ENCODE measurements at places on chromosomes 6 and 20. TPM values are rescaled to one million over a fixed set of nuclear protein-coding genes. Genes with fewer than 3 reads are reported as not detected.

BANF2 gene
- total RNA-seq, result not detected

OOEP gene
- total RNA-seq, result not detected

ZNF165 gene
- 0.58 TPM for total RNA-seq

ADNP gene
- 80.0 TPM for total RNA-seq

RIPPLY2 gene
- not detected for total RNA-seq

DEFB132 gene
- not detected for total RNA-seq

TPD52L1 gene
- 31.6 TPM for total RNA-seq

MACROD2 gene
- total RNA-seq, result 25.5 TPM

LPA gene
- 0.80 TPM for total RNA-seq

DNA sequence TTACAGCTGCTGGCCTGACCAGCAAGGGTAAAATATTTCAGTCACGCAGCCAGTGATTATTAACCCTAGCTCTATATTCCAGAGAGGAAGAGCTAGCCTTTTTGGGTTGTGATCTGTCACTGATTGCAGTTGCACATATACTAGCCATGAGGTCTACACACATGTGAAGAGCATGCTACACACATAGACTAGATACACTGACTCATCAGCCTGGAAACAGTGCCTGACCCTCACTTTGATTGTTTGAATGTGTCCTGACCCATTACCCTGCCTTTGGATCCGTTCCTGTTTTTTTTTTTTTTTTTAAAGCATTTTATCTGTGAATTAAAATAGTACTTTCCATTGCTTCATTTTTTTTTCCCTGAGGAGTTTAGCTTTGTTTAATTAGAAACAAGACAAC lies 50.8 kb downstream of the ESR1 start:
- no peak overlapping the region for H3K4me3 ChIP-seq
- no peaks in the 10 kb centered on the region for H3K36me3 ChIP-seq
- H3K27ac ChIP-seq, result no peak overlapping the region
- no peaks in the 10 kb centered on the region for H3K27me3 ChIP-seq
- H3K4me1 ChIP-seq, result peaks cover 2% of the 10 kb centered on the region

- no peak overlapping the region for H3K4me3 ChIP-seq
- no peak for DNase-seq
- no peak overlapping the region for H3K27ac ChIP-seq
- H3K4me1 ChIP-seq, result peaks cover 2% of the 10 kb centered on the region
- no peaks in the 10 kb centered on the region for H3K36me3 ChIP-seq
These were observed 11.7 kb downstream of the FIG4 start for GRCh38 chr6:109702791-109703190.

GRCh38 chr20:16222859-16223411 lies 350.3 kb downstream of the KIF16B start:
- no peak overlapping the region for H3K27ac ChIP-seq
- no peak for DNase-seq
- no peak overlapping the region for H3K4me3 ChIP-seq
- no peaks in the 10 kb centered on the region for H3K27me3 ChIP-seq

DNA sequence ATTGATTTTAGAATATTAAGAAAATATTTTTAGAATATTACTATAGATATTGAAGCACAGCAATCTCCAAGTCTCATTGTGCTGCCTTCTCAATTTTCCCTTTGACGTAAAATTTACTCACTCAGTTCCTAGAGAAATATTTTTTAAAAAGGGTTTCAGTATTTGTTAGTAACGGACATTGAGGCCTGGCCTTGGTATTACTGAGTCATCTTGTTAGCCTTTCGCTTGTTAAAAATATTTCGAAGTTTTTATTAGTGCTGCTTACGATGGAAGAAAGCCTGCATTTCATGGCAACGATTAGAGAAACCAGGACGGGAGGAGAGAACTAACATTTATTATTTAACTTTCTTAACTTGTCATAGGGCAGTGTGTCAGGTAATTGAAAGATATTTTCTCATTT lies 82.2 kb downstream of the TIAM2 start:
- DNase-seq, result no peak
- H3K36me3 ChIP-seq, result no peaks in the 10 kb centered on the region
- H3K27me3 ChIP-seq, result no peaks in the 10 kb centered on the region
- no peak overlapping the region for H3K4me3 ChIP-seq

GRCh38 chr6:64243618-64244017 lies 608.0 kb downstream of the PHF3 start:
- H3K36me3 ChIP-seq, result no peaks in the 10 kb centered on the region
- H3K27ac ChIP-seq, result no peak overlapping the region
- H3K27me3 ChIP-seq, result no peaks in the 10 kb centered on the region
- H3K4me3 ChIP-seq, result no peak overlapping the region

GRCh38 chr6:35209081-35209480 lies 4.7 kb upstream of the SCUBE3 start:
- DNase-seq, result no peak
- no peaks in the 10 kb centered on the region for H3K36me3 ChIP-seq
- H3K27me3 ChIP-seq, result no peaks in the 10 kb centered on the region
- no peak overlapping the region for H3K27ac ChIP-seq

- no peaks in the 10 kb centered on the region for H3K4me1 ChIP-seq
- no peak overlapping the region for H3K27ac ChIP-seq
- no peaks in the 10 kb centered on the region for H3K27me3 ChIP-seq
- DNase-seq, result no peak
These were observed 22.8 kb upstream of the LRRC1 start for GRCh38 chr6:53771785-53772624.

- no peaks in the 10 kb centered on the region for H3K27me3 ChIP-seq
- no peak overlapping the region for H3K4me3 ChIP-seq
- H3K27ac ChIP-seq, result no peak overlapping the region
- DNase-seq, result no peak
- H3K36me3 ChIP-seq, result no peaks in the 10 kb centered on the region
These were observed 38.1 kb downstream of the SNX9 start for GRCh38 chr6:157861184-157861583.

GRCh38 chr6:43814111-43814510 lies 44.1 kb downstream of the VEGFA start:
- no peak overlapping the region for H3K27ac ChIP-seq
- no peak overlapping the region for H3K4me3 ChIP-seq
- DNase-seq, result no peak
- no peaks in the 10 kb centered on the region for H3K27me3 ChIP-seq
- H3K36me3 ChIP-seq, result no peaks in the 10 kb centered on the region

DNA sequence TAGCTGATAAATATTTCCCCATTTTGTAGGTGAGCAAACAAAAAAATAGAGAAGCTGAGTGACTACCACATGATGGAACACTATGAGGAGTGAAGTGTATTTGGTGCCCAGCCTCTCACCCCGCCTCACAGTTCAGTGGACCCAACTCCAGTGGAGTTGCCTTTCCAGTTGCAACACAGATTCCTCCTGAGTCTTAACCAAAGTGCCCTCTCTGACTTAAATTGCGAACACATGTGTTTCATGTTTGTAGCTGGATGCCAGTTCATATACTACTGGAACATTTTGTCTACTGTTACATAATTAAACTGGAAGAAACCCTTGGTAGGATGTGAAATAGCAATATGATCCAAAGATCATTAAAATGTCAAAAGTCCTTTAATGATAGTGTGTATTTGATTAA lies 448.9 kb downstream of the COL12A1 start:
- no peak overlapping the region for H3K27ac ChIP-seq
- no peaks in the 10 kb centered on the region for H3K27me3 ChIP-seq
- H3K4me1 ChIP-seq, result no peaks in the 10 kb centered on the region
- no peaks in the 10 kb centered on the region for H3K36me3 ChIP-seq
- no peak overlapping the region for H3K4me3 ChIP-seq

- H3K27ac ChIP-seq, result no peak overlapping the region
- no peak overlapping the region for H3K4me3 ChIP-seq
- H3K4me1 ChIP-seq, result peaks cover 2% of the 10 kb centered on the region
- DNase-seq, result no peak
- no peaks in the 10 kb centered on the region for H3K36me3 ChIP-seq
These were observed 207.4 kb downstream of the SOX4 start for GRCh38 chr6:21800948-21801438.

DNA sequence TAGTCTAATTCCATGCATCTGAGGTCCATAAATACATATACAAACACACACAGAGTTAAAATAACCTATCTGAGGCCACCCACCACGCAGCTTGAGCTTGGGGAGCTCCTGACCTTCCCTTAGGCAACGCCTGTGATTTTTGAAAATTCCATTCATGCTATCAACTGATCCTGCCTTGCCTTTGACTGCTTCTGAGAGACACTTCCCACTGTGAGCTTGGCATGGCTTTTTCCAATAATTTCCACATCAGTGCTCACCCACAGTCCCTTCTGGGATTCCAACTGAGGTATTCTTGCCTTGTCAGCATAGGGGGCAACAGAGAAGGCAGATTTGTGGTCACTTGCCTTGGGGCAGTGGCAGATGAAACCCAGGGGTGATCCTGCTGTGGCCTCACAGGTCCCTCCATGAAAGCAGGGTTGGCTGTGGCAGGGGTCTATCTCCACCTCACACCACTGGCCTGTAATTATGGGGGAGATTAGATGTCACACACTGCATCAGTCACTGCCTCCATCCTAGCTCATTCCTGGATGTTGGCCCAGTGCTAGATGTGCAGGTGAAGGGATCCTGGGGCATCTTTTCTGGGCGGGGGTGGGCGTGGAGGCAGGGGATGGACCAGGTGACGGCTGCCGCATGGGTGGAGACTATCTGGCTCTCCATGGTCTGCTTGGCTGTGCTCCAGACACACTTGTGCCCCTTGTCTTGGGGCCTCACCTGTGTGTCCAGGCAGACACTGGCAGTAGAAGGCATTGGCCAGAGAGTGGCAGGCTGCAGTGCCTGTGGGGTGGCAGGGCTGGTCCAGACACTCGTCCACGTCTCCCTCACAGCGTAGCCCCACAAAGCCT lies 11.2 kb upstream of the GPSM3 start:
- no peak overlapping the region for H3K4me3 ChIP-seq
- no peaks in the 10 kb centered on the region for H3K36me3 ChIP-seq
- H3K4me1 ChIP-seq, result no peaks in the 10 kb centered on the region
- H3K27ac ChIP-seq, result no peak overlapping the region

DNA sequence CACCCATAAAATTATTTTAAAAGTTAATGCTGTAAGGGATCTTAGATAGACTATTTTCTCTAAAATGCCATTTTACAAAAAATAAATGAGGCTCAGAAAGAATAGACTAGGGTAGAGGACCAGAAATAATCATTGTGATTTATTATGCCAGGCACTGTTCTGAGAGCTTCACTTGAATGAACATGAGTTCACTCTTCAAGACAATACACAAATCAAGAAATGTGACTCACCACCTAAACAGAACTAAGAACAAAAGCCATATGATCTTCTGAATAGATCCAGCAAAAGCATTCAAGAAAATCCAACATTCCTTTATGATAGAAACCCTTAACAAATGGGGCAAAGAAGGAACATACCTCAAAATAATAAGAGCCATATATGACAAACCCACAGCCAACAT lies 582.0 kb downstream of the PKHD1 start:
- no peaks in the 10 kb centered on the region for H3K27me3 ChIP-seq
- no peak overlapping the region for H3K4me3 ChIP-seq
- H3K27ac ChIP-seq, result no peak overlapping the region
- H3K36me3 ChIP-seq, result no peaks in the 10 kb centered on the region
- H3K4me1 ChIP-seq, result no peaks in the 10 kb centered on the region

DNA sequence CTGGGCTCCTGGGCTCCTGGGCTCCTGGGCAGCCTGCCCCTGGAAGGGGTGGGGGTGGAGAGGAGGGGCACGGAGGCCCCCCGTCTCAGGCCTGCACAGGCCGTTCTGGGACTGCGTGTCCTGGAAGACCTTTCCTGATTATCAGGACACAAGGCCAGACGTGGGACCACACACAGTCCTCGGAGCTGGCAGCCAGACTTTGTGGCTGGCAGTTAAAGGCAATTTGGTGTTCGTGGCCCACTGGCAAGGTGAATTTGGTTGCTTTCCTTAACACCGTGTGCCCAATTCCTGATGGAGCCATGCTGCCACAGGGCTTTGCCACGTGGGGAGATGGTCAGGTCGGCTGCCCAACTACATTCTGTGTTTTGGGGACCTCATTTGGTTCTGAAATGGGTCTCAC lies 113.5 kb downstream of the SMOC2 start:
- no peaks in the 10 kb centered on the region for H3K36me3 ChIP-seq
- H3K4me3 ChIP-seq, result no peak overlapping the region
- peak overlapping the region; percentile 8 for H3K27ac ChIP-seq
- H3K27me3 ChIP-seq, result no peaks in the 10 kb centered on the region
- DNase-seq, result peak; percentile 44

DNA sequence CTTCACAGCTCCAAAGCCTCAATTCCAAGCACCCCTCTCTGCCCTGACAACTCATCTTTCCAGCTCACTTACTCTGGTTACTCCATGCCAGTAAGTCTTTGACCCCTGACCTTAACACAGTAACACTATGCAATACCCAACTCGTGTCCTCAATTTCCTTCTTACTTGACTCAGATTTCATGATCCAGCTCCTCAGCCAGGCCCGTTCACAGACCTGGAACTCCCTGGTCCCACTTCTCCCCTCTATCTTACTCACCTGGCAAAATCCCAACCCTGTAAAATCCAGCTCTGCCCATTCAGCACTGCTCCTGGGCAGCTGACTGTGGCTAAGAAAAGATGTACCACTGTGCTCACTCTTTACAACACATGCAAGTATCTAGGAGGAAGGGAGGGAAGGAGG lies 7.9 kb downstream of the GNL1 start:
- no peak overlapping the region for H3K27ac ChIP-seq
- H3K4me1 ChIP-seq, result no peaks in the 10 kb centered on the region
- no peak for DNase-seq
- H3K36me3 ChIP-seq, result no peaks in the 10 kb centered on the region
- no peaks in the 10 kb centered on the region for H3K27me3 ChIP-seq
- H3K4me3 ChIP-seq, result no peak overlapping the region

DNA sequence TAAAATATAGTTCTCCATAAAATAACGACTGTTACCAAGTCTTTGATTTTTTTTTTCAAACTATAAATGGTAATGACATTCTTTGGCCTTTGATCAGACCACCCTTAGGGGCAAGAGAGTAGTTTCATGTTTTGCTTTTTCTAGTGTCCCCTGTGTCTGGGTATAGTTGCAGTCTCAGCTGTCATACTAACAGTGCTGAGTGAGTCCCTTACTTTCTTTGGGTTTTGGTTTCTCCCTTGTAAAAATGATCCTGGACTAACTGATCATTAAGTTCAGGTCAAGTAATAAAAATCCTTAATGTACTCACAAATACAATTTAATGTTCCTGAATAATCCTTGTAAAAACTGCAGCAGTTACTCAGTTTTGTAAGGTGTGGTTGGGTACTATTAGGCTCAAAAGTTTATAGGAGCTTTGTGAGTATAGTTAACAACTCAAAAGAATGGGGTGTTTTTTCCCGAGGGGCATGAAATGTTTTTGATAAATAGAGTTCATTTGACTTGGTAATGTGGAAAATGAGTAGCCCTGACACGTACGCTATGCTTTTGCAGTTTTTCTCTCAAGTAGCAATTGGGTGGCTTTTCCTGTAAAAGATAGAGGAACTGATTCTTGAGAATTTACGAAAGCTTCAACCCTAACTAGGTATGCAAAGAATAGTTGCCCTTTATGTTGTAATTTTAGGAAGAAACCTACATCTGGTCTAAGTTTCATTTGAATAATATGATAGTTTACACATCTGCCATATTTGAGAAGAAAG lies 6.2 kb downstream of the PTPN1 start:
- DNase-seq, result no peak
- H3K4me3 ChIP-seq, result no peak overlapping the region
- H3K36me3 ChIP-seq, result no peaks in the 10 kb centered on the region

Data from ovary (tissue), 10 donors.